Stimulated activated CD4-positive, alpha-beta T cell treated with anti-CD3 and anti-CD28 coated beads, Interleukin-4, amount 100 ng/mL, for 24 hours (primary cell): ENCODE measurements at places on chromosomes 6 and 20.

- no peak for DNase-seq
Observed at GRCh38 chr20:15576411-15576810, 996.8 kb downstream of the KIF16B start.

DNA sequence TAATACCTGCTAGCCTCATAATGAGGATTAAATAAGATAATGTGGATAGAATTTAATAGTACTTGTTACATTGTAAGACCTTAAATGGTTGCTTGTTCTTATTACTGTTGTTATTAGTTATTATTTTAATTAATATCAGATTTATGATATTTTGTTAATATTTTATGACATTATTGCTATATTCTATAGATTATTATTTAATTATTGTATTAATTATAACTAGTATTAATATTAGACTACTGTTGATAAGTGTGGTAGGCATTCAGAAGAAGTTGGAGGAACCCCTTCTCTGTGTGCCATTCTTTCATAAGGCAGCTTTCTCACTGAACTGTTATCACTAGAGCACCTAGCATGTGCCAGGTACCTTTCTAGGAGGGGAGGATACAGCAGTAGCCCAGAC, 2.6 kb upstream of the NEDD9 start:
- no peak for DNase-seq

DNA sequence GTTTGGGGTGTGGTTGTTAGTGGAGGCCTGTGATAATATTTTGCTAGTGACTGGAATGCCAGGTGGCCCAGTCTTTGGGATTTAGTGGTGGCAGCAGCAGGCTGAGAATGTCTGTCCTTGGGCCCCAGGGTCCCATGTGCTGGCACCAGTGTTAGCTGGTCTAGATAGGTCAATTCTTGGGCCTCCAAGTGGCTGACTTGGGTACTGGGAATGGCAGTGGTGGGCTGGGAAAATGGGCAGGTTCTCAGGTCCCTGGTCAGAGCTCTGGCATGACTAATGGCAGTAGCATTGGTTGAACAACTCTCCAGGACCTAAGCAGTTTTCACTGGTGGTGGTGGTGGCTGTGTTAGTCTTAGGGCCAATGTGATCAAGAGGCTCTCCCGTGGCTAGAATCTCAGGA, 50.3 kb downstream of the OLIG3 start:
- DNase-seq = no peak

GRCh38 chr20:23287354-23288190, 63.0 kb upstream of the NXT1 start:
- DNase-seq = no peak

DNA sequence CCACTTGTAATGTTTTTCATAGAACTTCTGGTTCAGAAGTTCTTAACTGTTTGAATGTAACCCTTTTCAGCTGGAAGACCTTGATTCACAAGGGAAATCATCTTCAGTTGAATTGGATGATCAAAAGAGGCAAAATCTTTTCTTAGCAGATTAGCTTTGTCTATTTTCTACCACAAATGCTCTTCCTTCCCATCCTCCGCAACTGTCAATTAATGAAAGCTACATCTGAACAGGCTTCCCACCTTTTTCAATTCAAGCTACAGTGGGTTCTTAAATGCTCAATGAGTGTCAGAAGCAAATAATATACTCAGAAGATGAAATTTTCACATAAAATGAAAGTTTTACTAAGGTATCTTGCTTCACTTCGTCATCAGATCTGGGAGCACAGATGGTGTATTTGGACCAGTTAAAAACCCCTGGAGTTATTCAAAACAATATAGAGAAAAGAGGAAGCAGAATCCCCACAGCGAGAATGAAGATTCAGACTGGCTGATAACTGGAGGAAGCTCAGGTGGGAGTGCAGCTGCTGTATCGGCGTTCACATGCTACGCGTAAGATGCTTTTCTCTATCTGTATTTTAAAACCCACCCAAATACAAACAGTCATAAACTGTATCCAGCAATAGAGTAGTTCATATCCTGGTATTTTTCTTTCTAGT, 19.4 kb downstream of the QRSL1 start:
- no peak for DNase-seq

DNA sequence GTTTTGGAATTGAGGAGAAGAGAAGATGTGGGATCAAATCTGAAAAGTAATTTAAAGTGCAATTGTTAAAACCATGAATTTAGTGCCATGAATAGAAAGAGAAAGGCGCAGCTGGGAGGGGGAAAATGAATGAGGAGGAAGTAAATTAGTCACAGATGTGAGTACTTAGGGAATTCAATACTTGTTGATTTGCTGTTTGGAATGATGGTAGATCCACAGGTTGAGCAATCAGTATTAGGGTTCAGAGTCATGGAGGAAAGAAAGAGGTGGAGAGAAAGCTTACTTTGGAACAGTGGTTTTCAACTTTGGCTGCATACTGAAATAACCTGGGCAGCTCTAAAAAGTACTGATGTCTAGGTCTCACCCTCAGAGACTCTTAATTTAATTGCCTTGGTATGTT, 229.7 kb upstream of the ASCC3 start:
- no peak for DNase-seq

- DNase-seq = no peak
Observed at GRCh38 chr6:163419413-163420288, 5.1 kb downstream of the QKI start.

DNA sequence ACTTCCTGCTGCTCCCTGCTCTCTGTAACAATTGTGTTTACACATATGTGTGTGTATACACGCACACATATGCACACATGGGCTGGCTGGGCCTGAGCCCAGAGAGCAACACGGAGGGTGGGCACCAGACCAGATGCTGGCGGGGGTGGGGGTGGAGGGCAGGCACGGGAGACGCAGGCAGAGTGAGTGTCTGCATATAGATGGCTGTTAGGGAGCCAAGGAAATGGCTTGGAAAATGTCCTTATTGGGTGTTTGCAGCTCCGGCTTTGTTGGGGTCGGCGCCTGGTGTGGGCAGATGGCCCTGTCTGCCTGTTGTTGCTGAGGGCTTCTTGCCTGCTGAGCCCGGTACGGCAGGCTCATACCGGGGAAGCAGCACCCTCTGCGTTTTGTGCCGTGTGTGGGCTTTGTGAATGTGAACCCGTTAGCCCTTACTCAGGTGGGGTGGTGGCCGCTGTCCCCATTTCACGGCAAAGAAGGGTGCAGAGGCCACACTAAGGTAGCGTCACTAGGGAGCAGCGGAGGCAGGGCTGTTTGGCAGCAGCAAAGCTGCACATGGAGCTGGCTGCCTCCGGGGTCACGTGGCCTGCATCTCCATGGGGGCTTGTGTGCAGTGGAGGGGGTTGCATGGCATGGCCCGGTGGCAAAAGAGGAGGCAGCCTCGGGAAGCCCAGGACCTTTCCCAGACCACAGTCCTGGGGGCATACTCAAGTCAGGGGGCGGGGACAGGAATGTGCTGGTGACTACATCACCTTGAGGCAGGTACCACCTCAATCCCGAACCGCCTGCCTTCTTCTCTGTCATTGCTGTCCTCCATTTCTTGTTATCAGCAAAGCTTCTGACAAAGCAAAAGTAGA, 47.4 kb upstream of the SRF start:
- no peak for DNase-seq

DNA sequence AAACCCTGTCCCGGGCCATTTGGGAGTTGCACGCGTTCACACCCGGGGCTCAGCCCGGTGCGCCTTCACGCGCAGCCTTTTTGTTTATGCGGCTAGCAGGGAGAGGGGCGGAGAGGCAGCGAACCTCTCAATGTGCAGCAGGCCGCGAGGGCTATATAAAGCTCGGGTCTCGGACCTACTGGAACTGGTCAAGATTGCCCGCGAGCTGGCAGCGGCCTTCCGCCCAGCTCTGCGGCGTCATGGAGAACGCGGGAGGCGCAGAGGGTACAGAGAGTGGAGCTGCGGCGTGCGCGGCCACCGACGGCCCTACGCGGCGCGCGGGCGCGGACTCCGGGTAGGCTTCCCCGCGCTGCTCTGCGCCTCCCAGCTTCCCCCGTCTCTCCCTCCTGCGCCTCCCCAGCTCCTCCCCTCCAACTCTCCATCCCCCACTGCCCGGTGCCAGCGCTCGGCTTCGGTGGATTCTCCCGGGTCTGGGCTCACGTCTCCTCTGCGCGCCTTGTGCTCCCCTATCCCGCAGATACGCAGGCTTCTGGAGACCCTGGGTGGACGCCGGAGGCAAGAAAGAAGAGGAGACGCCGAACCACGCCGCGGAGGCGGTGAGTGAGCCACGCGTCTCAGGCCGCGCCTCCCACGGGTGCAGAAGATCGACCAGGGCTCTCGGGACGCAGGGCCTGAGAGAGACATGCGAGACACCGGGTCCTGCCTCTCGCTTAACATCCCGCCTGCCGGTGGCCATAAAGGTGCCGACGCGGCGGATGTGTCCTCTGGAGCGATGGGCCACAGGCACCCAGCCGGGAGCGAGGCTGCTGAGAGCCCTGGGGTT, at the start of gene RIPPLY2:
TSS of gene RIPPLY2 (plus strand) at position 183 of the 823 bp plus-strand sequence. CDS start at position 240, 57 bp downstream.
- no peak for DNase-seq

- no peak for DNase-seq
Observed at GRCh38 chr6:18835976-18836375, 448.8 kb downstream of the RNF144B start.

GRCh38 chr6:53287336-53288225, 61.2 kb downstream of the ELOVL5 start:
- no peak for DNase-seq
